ENCODE measurements at places on chromosomes 7 and 10.

GRCh38 chr7:36029853-36030515, 123.1 kb upstream of the EEPD1 start:
- DNase-seq: no peak

DNA sequence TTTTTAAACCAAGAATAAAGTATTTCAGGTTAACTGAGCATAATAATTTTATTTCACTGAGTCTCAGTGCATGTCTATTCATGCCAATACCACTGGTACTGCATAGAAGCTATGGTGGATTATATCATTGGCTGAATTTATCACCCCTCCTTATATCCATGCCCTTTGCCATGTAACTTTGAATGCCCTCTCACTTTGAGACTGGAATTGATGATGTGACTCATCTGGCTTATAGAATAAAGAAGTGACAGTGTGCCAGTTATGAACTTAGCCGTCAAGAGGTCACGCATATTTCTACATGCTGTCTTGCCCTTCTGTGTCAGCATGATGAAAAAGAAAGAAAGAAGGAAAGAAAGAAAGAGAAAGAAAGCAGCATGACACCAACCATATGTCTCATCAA, 20.7 kb upstream of the ABLIM1 start:
- no peak for DNase-seq

DNA sequence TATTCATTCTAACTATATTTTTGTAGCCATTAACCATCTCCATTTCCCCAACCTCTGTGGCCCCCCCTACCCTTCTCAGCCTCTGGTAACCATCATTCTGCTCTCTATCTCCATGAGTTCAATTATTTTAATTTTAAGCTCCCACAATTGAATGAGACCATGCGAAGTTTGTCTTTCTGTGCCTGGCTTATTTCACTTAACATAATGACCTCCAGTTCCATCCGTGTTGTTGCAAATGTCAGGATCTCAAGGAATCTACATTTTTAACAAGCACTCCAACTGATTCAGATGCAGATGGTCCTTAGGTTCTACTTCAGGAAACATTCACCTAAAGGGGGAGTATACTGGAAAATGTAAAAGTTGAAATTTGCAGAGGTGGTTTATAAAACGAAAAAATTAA, 60.2 kb upstream of the PTPN12 start:
- DNase-seq: no peak

DNA sequence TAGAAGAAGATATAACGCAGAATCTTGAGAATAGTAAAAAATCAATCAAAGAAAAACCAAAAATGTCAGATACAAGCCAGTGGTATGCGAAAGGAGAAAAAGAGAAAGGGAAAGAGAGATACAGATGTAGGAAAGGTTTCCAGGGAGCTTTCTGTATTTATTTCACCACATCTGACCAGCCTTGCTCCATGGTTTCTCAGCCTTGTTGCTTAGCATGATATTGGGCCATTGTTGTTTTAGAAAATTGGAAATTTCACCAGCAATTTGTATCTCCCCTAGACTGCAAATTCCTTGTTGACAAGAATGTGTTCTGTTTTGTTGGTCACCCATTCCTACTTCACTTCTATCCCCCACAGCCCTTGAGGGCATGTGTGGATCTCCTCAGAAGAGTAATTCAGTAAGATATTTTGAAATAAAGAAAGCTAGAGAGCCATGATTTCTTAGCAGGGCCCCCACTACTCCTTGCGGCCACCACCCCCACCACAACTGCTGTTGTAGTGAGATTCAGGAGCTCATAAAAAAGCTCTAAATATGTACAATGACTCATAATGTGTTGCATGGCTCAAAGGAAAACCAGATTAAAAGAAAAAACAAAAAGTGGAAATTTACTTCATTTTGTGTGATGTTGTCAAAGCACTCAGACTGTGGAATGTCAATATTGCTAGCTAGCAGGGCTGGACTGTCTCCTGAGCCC, 138.7 kb downstream of the CHRM2 start:
- no peak for DNase-seq

DNA sequence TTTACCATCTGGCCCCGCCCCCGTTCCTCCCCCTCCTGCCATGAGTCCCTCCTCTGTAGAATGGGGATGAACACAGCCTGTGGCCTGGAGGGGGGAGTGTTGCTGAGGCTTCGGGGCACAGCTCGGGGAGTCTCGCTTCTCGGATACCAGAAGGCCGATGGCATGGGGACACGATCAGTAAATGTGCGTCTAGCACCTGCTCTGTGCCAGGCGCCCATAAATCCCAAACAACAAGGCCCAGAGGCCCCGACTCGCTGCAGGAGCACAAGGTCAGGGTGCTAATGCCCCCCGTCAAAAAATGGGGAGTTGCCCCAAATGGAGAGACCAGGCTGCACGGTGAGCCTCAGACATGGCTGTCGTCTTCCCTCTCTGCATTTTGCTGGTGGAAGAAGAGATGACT, 40.7 kb downstream of the JAKMIP3 start:
- no peak for DNase-seq

DNA sequence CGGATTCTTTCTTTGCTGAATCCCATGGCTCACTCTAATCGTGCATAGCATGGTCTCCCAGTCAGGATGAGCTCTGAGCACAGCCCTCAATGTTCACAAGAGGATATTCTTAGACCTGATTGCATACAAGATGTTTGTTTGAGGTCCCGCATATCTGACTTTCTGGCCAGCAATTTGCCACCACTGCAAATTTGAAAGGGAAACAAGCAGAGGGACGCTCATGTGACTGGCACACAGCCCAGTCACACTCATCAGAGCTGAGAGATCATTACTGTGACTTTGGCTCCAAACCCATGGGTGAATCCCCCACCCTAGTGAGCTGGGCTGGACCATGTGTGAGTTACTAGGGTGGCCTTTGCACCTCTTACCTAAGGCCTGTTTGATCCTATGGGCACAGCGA, 9.9 kb downstream of the TAS2R41 start:
- DNase-seq: no peak

GRCh38 chr10:67663449-67664087, 32.4 kb downstream of the CTNNA3 start:
- DNase-seq: no peak

- DNase-seq: no peak
Measured at GRCh38 chr10:14173391-14173705, 157.4 kb downstream of the FRMD4A start.

DNA sequence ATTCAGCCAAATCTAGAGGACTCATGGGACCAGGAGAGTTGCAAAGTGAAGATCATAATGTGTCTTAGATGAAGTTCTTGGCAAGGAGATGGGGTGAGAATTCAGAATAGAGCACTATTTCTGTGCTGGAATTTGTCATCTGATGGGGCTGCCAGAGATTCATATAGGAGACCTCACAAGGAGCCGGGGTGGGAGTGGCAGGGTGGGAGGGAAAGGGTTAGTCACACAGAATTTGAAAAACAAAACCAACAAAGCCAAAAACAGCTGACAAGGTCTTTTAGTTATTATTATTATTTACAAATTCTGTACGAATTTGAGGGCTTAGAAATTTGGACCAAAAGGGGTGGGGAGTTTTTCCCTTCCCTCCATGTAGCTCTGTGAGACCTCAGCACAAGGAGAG, 1.7 kb downstream of the SLC13A1 start:
- no peak for DNase-seq

DNA sequence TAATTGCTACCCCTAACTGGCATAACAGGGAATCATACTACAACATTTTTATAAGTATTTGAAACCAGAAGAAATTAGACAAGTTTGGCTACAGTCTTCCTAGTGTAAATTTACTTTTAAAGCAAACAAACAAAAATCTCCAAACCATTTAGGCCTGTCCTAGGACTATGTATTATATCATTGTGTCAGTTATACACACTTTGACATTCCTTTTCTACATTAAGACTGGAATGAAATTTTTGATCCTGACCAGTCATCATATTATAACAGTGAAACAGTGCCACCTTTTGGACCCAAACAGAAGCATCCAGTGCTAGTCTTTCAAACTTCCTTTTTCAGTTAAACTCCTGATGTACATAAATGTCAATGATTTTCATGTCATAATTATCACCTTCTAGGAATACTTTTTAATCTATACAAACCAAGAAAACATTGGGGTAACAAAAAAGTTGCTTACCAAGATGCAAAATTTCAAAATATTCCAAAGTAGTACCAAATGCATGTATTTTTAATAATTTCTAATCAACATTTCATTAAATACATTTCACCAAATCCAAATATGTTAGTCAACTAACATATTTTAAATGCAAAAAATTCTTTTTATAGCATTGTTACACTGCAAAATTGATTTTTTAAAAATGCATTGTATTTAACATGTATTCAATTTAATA, 75.7 kb downstream of the IMMP2L start:
- DNase-seq: no peak

DNA sequence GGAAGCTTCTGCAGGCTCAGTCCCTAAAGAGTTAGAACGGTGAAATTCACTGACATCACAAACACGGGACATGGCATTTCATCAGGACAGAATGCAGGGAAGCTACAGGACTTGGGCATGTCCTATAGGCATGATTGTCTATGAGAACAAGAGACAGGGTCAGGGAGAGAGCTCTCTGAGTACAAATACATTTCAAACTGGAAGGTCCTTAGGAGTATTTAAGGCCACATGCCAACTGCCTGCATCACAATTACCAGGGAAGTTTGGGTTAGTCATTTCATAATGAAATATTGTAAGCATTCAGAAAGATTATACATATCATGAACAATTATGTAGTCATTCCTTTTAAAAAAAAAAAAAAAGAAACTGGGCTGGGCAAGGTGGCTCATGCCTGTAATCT, 71.3 kb downstream of the CREB3L2 start:
- no peak for DNase-seq

GRCh38 chr7:132211971-132212370, 364.3 kb downstream of the PLXNA4 start:
- DNase-seq: no peak

DNA sequence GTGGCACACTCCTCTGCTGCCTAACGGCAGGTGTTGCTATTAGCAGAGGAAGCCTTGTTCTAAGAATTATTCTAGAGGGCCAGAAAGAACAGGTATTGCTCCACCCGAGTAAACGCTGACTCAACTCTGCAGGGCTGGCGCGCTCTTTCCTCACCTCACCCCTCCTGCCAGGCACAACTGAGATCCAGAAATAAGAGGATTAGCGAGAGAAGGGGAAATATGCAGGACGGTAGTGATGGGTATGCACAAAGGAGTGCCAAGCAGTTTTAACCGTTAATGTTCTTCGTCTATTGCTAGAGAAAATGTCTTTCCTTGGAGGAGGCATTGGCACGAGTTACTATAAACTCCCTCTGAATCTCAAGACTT, 369 bp upstream of the SCIN start:
- DNase-seq: no peak

- no peak for DNase-seq
Measured at GRCh38 chr7:133797818-133798520, 329.2 kb upstream of the LRGUK start.

GRCh38 chr7:29243910-29244655, 49.5 kb downstream of the CHN2 start:
- DNase-seq: no peak

DNA sequence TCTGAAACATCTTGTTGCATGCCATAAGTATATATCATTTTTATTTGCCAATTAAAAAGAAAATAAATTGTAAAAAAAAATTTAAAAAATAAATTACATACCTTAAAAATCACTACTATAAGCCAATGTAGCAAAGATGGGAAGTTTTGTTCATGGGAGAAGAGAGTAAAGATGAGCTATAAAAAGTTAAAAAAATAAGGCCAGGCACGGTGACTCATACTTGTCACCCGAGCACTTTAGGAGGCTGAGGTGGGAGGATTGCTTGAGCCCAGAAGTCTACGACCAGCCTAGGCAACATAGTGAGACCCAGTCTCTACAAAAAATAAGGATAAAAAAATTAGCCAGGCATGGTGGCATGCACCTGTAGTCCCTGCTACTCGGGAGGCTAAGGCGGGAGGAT, 8.4 kb upstream of the STK32C start:
- no peak for DNase-seq

DNA sequence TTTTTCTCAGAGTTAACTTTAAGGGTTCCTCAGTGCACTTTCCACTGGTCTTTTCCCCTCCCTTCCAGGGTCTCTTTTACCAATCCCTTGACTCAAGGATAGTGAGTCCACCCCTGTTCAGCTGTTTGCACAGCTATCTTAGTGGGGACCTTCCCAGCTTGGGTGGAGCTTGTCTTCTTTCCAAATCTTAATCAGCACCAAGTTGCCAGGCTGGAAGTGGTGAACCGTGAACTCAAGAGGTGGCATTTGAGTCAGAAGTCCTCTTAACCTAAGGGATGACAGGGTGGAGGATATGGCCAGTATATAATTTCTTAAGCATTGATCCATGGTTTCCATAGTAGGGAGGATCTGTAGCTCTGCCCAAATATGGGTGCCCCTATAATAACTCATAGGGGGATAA, 25.0 kb downstream of the MAPK8 start:
- no peak for DNase-seq

DNA sequence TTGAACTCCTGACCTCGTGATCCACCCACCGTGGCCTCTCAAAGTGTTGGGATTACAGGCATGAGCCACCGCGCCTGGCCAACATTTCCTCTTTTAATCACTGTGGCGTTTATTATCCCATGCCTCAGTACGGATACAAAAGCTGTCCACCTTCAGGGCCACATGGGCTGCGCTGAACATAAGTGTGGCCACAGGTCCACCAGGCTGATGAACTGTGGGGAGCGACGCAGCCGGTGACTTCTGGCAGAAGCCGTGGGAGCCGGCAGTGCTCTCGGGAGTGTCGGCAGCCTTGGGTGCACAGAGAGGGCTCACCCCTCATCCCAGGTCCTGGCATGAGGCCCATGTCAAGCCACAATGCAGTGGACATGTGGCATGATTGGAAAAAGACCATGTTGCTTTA, 223.6 kb downstream of the TNS3 start:
- no peak for DNase-seq

GRCh38 chr10:46266306-46266985, 20.4 kb upstream of the ANTXRL start:
- DNase-seq: no peak

- DNase-seq: no peak
Measured at GRCh38 chr7:105613611-105614330, 32.5 kb upstream of the EFCAB10 start.

- no peak for DNase-seq
Measured at GRCh38 chr7:141568227-141568626, 17.0 kb downstream of the AGK start.

DNA sequence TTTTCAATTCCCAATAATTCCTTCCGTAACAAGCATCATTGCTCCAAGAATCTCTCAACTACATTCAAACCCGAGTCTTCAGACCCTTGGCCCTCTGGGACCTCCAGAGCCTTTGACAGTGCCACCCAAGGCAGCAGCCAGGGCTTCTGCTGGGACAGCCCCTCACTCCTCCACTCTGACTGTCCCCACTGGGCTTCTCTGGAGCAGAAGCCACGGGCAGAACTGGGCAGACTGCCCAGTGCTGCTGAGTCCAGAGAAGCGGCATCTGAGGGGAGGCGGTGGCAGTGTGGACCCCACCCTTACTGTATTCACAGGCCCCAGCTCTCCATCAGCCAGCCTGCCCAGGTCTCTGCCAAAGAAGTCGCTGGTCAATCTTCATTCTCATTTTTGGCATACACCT, 8.8 kb downstream of the CYREN start:
- DNase-seq: no peak

GRCh38 chr10:114767986-114768821, 53.4 kb upstream of the FHIP2A start:
- no peak for DNase-seq
